Karpas-422 (cell line): ENCODE measurements at places on chromosomes 12 and 14. TPM values are rescaled to one million over a fixed set of nuclear protein-coding genes. Genes with fewer than 3 reads are reported as not detected.

OR5AU1 gene
- not detected in 2 replicates for total RNA-seq

- peak; percentile 16 for DNase-seq
Observed at GRCh38 chr12:70784042-70784668, 136.4 kb downstream of the PTPRR start.

DNA sequence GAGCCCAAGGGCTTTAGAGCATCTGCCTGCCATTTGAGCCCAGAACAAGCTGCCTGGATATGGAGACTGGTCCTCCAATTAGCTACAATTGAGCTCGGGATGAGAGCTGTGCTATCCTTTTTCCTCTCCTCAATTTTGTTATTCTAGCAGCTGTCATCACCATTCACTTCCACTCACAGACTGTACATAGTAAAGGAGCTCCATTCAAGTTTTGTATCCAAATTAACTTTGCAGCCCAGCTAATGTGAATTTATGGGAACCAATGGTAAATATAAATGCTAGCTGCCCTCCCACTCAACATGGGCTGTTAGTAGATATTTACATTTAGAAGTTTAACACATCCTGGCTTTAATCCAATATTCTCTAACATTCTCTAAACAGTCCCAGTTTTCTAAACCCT lies 44.6 kb downstream of the BMP4 start:
- no peak for DNase-seq

LGR5 gene
- total RNA-seq, result not detected in 2 replicates

DNA sequence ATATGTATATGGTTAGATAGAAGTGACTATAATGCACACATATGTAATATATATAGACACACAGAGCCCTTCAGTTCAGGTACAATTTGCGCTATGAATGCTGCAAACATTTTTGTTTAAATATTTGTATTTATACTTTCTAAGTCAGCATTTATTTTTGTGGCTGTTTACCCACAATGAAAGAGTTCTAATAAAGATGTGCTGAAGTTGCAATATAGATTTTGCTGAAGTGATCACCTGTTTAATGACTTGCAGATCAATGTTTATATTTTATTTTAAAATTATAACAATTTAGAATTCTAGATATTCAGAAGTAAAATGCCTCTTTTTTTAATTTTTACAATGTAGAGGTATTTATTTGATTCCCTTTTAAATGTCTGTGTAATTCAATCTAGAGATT lies 3.5 kb downstream of the FOXG1 start:
- DNase-seq, result no peak

PIP4P1 gene
- total RNA-seq, result 29.4 and 45.2 TPM in 2 replicates

- DNase-seq, result no peak
Observed at GRCh38 chr14:88791629-88792472, 902 bp downstream of the EML5 start.

- no peak for DNase-seq
Observed at GRCh38 chr12:61272441-61272840, 987.8 kb upstream of the USP15 start.

- DNase-seq, result no peak
Observed at GRCh38 chr12:88334271-88334670, 192.2 kb downstream of the TMTC3 start.

- DNase-seq, result no peak
Observed at GRCh38 chr12:94228488-94228907, 80.1 kb downstream of the PLXNC1 start.

CCDC88C gene
- 57.9 and 72.4 TPM in 2 replicates for total RNA-seq

DDX54 gene
- total RNA-seq, result 28.2 and 81.5 TPM in 2 replicates

- DNase-seq, result no peak
Observed at GRCh38 chr12:49032679-49033447, 14.3 kb upstream of the PRKAG1 start.

OLR1 gene
- total RNA-seq, result not detected in 2 replicates

DNA sequence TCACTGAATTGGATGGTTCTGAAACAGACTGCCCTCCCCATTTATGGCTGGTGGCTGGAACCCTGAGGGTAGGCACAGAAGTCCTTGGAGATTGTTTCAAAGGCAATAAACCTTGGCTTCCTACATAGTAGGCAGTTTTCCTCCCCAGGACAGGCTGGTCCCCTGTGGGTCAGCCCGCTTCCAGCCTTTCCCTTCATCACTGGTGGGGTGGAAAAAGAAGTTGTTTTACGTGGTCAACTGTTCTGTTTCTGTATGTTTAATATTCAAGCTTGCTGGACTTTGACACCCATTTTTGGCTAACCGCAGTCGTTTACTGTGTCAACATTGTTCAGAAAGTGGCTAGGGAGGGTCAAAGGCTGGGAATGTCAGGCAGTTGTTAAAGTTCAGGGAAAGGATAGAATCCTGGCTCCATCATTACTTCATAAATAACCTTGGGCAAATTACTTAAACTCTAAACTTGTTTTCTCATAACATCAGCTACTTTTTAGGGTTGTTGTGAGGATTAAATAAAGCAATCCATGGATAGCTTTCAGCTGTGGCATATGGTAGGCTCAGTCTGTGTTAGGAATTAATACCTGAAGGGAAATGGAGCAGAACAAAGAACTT lies 2.4 kb downstream of the KLHDC2 start:
- no peak for DNase-seq
